Hepatic stellate cell (primary cell): ENCODE measurements at places on chromosomes 3 and 15.

DNA sequence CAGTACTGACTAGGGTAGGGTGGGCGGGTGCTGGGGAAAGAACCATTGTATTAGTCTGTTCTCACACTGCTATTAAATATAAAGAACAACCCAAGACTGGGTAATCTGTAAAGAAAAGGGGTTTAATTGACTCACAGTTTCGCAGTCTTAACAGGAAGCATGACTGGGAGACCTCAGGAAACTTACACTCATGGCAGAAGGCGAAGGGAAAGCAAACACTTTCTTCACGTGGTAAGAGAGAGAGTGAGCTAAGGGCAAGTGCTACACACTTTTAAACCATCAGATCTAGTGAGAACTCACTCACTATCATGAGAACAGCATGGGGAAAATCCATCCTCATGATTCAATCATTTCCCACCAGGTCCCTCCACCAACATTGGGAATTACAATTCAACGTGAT, 98.0 kb downstream of the OXSM start:
- no peak for DNase-seq

DNA sequence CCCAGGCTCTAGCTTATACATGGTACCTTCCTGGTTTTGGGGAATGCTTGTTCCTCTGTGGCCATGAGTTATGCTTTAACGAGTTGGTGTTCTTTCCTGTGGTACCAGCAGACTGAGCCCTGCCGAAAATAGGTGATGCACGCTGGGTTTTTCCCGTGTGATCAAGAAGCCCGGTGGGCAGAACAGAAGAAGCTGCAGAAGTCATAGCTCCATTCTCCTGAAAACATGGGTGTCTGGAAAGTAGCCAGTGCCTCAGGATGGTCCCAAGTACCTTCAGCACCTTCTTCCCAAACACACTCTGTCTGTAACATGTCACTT, 25.2 kb downstream of the MAPKBP1 start:
- no peak for DNase-seq

GRCh38 chr3:108966773-108967172, 13.1 kb upstream of the GUCA1C start:
- DNase-seq: no peak

GRCh38 chr3:159950156-159950898, 38.3 kb upstream of the IL12A start:
- no peak for DNase-seq

- peak; percentile 21 for DNase-seq
Measured at GRCh38 chr3:153293265-153293664, 131.2 kb downstream of the RAP2B start.

DNA sequence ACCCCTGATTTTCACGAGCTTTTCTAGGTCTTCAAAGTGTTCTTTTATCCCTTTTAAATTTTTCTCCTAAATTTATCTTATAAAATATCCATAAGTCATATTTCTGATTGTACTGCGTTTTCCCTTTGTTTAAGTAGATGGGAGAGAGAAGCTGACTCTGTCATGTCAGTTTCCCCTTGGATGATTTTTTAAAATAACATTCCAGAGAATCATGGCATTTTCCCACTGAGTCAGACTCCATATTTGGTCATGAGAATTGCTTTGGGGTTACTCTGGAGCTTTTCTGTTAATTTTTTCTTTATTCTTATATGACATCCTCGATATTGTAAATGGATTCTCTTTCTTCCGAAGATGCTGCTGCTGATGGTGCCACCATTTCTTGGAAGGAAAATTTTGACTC, 28.6 kb upstream of the UMPS start:
- DNase-seq: peak; percentile 63

DNA sequence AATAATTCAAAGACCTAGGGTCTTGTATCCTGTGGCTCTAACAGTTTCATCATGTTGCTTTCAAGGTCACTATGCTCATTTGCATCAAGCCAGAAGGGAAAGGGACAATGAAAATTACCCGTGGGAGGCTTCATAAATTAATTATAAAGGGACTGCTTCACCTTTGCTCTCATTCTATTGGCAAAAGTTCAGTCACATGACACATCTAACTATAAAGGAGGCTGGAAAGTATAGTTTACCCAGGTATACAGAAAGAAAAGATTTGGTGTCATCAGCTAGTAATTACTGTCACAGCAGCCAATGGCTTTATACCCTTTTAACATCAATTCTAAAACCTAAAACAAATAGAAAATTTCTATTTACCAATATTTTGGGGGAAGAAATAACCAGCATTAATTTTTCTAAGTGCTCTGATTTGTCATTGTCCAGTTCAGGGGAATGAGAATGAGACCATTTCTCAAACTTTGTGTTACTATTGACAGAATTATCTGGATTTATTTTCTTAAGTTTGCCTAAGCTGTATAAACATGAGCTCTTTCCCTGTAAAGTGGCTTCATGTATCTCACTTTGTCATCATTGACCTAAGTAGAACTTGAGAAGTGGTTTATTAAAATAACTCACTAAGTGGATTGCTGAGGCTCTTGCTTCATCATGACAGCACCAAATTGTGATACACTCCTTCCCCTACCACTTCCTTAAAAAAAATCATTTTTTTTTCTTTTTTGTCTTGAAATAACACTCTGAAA, 257.7 kb upstream of the PEX5L start:
- no peak for DNase-seq

GRCh38 chr15:64943512-64944225, 32.0 kb downstream of the ANKDD1A start:
- no peak for DNase-seq

DNA sequence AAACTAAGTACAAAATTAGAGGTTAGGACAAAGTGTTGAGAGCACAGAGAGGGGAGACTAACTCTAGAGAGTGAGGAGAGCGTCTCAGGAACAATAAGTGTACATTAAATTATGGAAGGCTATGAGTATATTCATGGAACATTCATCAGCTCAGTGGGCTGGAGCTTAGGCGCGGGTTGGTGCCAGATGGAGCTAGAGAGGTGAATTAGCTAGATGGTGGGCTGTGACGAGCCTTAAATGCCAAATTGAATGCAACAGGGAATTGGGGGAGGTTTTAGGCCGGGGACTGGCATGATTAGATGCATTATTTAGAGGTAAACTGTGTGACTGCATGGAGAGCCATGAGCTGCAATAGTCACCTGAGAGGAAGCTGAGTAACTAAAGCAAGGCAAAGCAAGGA, 97.1 kb downstream of the TMEM108 start:
- no peak for DNase-seq

DNA sequence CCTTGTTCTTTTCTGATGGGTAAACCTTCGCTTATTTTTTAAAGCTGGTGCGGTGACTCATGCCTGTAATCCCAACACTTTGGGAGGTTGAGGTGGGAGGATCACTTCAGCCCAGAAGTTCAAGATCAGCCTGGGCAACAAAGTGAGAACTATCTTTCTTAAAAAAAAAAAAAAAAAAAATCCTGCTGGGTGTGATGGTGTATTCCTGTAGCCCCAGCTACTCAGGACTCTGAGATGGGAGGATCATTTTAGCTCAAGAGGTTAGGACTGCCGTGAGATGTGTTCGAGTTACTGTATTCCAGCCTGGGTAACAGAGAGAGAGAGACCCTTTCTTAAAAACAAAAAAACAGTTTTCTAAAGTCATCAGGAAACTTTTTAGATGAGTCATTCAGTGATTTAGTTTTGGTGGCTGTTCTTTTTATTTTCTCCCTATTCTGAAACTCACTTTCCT, 37.7 kb downstream of the SLMAP start:
- no peak for DNase-seq

GRCh38 chr3:63798949-63799348, 20.1 kb upstream of the C3orf49 start:
- no peak for DNase-seq

DNA sequence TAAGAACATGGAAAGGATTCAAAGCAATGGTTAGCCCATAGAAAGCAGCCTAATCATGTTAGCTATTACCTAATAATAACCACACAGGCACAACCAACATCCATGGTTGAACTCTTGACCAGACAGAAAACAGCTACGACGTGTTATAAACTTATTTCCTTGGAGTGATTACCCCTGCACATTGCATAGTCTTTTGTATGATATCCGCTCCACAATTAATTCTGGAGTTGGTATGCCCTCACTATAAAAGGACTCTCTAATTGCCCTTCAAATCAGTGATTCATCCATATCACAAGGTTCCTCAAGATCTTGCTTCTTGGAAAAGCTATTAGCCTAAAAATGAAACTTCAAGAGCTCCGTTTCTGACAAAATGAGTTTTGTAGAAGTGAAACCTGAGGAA, 117.9 kb downstream of the SYNPR start:
- DNase-seq: no peak
